ENCODE measurements at places on chromosomes 5 and 9.

GRCh38 chr5:168151041-168151440 is 140.4 kb upstream of the WWC1 start:
- DNase-seq, result no peak

DNA sequence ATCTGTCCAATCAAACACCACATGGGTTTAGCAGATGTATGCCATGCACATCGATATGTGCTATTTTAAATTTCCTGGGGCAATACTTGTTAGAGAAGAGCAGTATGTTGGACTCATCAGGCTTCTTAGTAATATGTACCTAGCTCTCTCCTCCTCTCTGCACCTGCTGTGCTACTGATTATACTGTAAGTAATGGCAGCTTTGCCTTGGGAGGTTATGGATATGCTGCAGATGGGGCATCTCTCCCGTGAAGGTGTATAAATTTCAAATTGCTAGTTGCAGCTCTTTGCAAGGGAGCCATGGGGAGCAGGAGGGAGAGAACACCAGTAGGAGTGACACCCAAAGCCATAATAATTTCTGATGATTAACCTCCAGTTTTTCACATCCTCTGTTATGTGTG is 101.5 kb downstream of the SPATA31D1 start:
- no peak for DNase-seq

DNA sequence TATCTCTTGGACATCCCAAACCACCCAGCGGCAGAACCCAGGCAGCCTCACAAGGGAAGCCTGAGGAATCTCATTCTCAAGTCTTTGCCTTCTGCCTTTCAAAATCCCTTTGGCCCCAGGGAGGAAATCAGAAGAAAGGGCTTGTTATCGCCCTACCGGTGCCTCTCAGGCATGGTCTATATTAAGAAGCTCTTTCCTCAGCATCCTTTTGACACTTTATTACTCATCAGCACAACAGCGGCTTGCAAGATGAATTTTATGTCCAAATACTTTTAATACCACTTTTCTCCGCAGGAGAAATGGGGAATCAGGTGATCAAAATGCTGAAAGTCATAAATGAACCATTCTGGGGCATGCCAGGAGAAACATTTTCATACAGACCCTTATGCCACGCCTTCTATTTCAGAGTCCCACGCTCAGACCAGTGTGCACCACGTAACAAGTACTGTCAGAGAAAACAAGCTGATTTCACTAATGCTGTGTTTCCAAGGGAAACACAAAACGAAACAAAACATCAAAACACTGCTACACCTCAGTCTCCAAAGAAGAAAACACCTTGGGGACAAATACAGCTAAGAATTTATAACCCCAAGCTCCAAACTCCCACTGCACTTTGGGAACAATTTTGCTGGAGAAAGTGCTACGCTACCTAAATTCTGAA is 30.0 kb downstream of the RAPGEF1 start:
- DNase-seq, result no peak

- no peak for DNase-seq
These were observed 2.2 kb downstream of the ZSWIM6 start for GRCh38 chr5:61333954-61334867.

- no peak for DNase-seq
These were observed 67.5 kb downstream of the ZFAND5 start for GRCh38 chr9:72297516-72297915.

DNA sequence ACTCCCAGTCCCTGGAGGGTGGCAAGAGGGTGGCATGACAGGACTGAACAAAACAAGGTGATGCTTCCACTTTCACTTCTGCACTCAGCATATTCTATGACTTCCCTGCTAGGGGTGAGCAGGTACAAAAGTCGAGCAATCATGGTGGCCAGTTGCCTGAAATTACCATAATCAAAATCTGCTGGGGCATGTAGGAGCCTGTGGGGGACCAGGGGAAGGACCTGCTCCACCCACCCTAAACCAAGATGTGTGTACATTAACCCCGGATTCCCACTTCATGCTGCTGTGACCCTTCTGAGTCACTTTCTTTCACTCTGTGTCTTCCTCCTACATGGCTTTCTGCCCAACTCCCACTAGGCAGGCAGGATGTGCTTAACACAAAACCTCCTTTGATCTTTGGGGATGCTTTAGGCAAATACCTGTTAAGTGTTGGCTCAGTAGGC is 73.3 kb upstream of the PHF24 start:
- DNase-seq, result no peak

- DNase-seq, result no peak
These were observed 25.5 kb downstream of the CTSL start for GRCh38 chr9:87751423-87751822.

GRCh38 chr9:121699571-121700164 is 48.2 kb downstream of the DAB2IP start:
- no peak for DNase-seq

DNA sequence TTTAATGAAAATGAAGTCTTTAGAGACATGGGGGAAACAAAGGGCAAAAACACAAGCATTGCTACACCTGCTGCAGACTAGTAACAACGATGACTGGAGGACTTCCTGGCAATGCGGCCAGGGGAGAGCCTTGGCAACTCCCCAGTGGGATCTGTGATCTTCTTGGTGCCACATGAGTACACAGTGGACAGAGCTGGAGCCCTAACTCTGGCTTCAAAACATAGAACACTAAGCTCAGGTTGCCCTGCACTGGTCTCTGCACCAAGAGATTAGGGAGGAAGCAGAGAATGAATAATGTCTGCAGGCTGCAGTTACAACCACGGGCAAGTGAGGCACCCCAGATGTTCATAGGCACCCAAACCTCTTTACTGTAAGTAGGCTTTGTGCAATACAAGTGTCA is 91.1 kb downstream of the MRPS27 start:
- peak; percentile 27 for DNase-seq

DNA sequence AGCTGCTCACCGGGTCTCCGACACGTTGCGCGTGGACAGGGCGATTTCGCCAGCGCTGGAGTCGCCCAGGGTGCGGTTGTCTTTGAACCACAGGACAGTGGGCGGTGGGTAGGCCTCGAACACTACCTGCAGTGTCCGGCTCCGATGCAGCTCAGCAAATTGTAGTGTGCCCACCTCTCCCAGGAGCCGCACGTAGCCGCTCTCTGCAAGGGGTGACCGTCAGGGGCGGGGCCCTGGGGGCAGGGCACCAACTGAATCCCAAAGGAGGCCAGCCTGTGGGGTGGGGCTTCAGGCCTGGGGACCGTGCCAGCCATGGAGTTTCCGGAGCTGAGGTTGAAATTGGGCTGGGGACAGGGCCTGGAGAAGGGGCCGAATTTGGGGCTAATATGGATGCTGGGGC is 22.9 kb downstream of the PDGFRB start:
- DNase-seq, result no peak

GRCh38 chr5:126449751-126450271 is 26.6 kb downstream of the GRAMD2B start:
- no peak for DNase-seq

DNA sequence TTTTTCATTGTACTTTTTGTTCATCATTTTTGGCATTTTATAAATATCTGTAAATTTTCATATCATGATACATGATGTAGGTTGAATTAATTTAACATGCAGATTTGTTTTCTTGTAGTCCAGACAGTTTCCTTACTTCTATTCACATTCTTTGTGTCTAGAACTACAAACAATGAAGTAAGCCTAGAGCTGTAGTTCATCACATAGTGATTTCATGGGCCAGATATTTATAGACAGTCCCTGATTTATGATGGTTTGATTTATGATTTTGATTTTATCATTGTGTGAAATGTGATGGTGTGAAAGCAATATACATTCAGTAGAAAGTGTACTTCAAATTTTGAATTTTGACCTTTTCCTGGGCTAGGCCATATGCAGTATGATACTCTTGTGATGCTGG is 139.0 kb downstream of the ARHGEF28 start:
- DNase-seq, result no peak

GRCh38 chr5:134440201-134440755 is 28.6 kb upstream of the CDKN2AIPNL start:
- no peak for DNase-seq

- no peak for DNase-seq
These were observed 57.3 kb upstream of the FNIP1 start for GRCh38 chr5:131854134-131854533.

DNA sequence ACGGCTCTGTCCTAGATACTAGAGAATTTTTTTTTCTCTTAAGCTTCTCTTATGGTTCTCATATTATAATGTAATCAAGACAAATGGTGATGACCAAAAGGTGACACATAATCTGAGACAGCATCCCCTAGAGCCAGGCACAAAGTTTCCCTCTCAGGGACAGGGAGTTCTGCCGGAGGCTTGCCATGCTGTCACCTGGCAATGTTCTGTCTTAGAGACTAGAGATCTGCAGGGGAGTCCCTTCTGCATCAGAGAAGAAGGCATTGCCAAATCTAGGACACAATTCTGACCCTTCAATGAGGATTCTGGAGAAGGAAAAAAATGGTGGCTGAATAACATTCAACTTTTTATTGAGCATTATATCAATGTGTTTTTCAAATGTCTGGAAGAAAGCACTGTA is 261.2 kb upstream of the TRPC7 start:
- DNase-seq, result no peak

DNA sequence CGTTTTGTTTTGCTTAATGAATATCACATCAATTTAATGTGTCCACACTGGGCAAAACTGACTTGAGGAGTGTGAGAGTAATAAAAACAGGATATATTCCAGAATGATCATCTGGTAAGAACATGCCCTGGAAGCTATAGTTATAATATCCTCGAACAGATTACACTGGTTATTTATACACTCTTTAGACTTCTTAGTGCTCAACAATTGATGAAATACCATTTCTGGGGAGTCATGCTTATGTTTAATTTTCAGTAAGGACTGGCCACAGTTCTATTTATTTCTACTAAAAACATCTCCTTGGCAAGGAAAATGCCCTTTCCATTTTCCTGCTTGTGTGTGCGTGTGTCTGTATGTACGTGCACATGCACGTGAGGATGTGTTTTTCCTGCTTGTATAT is 205.0 kb downstream of the TRIO start:
- no peak for DNase-seq

- no peak for DNase-seq
These were observed 11.6 kb downstream of the ERP44 start for GRCh38 chr9:100087218-100087617.

- no peak for DNase-seq
These were observed 21.0 kb downstream of the DMGDH start for GRCh38 chr5:79048437-79048836.

DNA sequence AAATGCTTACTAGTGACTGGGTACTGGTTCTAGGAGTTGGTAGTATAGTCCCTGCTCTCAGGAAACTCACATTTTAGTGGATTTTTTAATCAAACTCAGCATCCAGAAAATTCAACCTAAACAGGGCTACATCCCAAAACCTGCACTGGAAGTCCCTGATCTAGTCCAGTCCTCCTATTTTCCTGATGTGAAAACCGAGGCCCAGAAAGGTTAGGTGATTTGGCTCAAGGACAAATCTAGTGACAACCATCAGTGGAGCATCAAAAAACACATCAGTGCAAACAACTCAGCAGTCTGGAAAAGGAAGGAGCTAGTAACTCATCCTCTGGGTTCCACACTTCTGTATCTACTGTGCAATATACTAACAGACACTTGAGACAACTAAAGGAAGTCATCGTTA is 38.2 kb downstream of the SERINC5 start:
- no peak for DNase-seq

GRCh38 chr5:95531491-95531890 is 23.3 kb downstream of the SKIC3 start:
- DNase-seq, result no peak

DNA sequence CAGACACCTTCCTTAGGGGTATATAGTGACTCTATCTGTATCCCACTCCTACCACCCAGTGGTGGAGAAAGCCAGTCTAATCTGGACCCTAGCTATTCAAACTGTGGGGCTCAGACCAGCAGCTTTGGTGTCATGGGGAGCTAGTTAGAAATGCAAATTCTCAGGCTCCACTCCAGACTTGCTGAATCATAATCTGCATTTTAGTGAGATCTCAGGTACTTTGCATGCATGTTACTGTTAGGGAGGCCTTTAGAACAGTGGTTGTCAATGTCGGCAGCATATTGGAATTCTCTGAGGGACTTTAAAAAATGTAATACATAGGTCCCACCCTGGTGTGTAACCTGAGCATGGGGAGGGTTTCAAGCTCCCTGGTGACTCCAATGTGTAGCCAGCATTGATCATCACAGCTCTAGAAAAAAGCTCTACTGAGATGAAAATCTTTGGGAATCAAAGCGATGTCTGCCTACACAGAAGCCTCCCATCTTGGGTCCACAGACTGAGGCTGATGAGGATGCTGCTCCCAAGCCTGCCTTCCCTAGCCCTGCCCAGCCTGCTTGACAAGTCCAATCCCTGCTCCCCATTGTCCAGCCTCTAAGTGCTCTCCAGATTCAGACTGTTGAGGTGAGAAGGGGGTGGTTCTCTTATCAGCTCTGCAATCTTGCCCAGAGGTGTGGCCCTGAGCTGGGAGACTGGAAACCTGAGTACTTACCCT is 11.9 kb upstream of the GM2A start:
- DNase-seq, result no peak
